ENCODE measurements at places on chromosomes 16 and 17. TPM values are rescaled to one million over a fixed set of nuclear protein-coding genes. Genes with fewer than 3 reads are reported as not detected.
A peak's percentile ranks its signal among the peaks of the same experiment; 100 is the strongest.

RETREG3 gene
- polyA plus RNA-seq = 22.6 TPM

FOXL1 gene
- 0.52 TPM for polyA plus RNA-seq

SNAI3 gene
- polyA plus RNA-seq = 0.75 TPM

DNA sequence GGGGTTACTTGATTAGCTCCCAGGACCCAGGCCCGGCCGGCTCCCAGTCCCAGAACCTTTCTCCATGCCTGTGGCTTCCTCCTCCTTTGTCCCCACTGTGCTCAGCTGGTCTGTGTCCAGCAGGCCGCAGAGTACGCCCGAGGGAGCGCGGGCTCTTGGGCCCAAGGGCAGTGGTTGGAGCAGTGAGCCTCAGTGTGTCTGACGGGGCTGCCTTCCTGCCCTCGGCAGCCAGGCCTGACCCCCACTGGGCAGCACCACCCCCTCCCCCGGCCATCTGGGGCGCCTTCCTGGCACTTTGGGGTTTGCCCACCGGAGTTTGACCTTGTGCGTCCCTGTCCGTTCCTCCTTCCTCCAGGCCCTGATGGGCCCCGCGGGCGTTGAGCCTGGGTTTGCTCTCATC lies 62.4 kb upstream of the PVALEF start:
- no peak for DNase-seq

- DNase-seq = no peak
Observed at GRCh38 chr17:61532826-61533225, 58.2 kb downstream of the NACA2 start.

DNA sequence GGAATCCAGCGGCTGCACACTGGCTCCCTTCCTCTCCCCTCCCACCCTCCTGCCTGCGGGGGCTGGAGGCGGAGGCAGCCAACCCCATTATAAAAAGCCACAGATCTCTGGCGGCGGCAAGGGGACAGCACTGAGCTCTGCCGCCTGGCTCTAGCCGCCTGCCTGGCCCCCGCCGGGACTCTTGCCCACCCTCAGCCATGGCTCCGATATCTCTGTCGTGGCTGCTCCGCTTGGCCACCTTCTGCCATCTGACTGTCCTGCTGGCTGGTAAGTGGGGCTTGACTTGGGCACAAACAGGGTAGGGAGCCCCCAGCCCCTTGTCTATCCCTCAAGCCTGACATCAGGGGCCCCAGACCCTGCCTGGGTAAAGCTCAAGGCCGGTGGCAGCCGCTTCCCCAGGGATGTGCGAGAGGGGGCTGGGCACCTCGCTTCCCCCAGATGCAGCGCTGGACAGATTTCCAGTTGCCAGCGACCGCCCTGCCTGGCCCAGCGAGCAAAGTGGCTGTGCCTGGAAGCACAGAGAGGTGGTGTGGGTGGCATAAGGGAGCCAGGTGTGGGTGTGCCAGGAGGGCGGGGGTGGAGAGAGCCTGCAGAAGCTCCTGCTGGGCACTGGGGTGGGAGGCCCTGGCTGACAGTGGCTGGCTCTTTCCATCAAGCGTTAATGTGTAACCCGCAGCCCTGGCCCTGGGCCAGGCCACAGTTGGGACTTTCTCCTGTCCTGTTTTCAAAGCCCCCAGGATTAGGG lies at the start of gene CX3CL1:
Gene CX3CL1, plus strand, starts transcription at position 119 of the 745 bp plus-strand sequence. Its CDS starts 79 bp downstream, at position 198.
- DNase-seq = peak; percentile 93

DNA sequence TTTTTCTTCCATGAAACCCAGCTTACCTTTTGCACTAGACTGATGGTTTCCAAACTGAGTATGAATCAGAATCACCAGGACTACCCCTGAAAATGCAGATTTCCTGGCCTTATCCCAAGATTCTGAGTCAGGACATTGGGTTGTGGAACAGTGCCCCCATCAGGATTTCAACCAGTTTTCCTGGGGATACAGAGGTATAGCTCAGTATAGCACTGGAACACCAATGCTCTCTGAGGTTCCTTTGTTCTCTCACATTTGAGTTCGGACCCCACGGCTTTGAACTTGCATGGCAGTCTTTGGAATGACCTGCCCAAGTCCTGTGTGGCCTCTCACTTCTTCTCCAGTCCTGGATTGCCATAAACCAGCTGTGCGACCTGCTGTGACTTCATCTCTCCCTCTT lies 12.8 kb upstream of the CCL8 start:
- no peak for DNase-seq

GRCh38 chr17:52283872-52284271 lies 125.4 kb upstream of the CA10 start:
- DNase-seq = no peak

DNA sequence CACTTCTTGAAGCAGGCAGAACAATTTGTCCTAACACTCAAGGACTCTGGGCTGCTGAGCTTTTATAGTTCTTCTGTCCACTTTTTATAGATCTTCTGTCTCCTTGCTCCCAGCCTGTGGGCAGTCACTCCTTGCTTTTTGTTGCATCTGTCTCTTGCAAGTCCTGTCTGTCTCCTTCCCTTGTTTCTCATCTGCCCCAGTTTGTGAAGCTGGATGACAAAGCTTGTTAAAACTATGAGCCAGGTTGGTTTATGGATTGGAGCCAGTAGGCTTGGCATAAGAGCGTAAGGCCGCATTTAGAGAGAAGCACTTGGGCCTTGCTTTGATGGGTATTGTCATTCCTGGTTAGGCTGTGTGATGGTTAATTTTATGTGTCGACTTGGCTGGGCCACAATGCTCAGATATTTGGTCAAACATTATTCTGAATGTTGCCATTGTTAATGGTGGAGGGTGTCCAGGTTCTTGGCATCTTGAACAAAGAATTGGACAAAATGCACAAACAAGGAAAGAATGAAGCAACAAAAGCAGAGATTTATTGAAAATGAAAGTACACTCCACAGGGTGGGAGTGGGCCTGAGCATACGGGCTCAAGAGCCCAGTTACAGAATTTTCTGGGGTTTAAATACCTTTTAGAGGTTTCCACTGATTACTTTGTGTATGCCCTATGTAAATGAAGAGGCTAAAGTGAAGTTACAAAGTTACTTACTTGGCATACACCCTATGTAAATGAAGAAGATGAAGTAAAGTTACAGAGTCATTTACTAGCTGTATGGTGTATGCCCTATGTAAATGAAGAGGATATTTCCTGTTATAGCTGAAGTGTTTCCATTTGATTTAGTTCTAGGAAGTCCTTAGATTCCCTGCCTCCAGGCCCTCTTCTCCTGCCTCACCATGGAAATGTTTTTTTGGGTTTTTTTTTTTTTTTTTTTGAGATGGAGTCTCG lies 8.0 kb upstream of the CPPED1 start:
- DNase-seq = no peak

DNA sequence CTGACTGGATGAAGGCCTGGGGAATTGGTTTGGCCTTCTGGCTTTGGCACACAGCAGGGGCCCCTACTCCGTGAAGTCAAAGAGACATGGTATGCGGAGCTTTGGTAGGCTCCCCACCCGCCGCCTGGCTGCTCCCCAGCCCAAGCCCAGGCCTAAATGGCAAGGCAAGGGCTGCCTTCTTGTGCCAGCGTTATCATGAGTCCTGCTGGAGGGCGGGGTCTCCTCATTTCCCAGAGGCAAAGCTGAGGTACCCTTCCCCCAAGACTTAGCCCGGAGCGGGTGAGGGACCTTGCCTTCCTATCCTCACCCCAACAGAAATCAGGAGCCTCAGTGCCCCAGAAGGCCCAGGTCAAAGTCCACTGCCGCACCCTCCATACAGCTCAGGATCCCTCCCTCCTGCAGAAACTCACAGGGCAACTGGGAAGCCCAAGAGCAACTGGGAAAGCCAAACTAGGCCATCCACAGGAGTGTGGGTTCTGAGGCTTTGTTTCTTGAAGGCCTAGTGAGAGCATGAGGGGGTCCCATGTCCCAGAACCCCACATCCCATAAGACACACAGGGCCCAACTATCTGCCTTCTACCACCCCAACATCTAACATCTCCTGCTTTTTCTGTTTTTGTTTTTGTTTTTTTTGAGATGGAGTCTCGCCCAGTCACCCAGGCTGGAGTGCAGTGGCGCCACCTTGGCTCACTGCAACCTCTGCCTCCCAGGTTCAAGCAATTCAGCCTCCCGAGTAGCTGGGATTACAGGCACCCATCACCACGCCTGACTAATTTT lies 9.3 kb downstream of the PGAP3 start:
- DNase-seq = no peak
